ENCODE measurements at places on chromosomes 2 and 18.

- DNase-seq: no peak
These were observed 88.0 kb upstream of the RAB27B start for GRCh38 chr18:54740136-54740846.

DNA sequence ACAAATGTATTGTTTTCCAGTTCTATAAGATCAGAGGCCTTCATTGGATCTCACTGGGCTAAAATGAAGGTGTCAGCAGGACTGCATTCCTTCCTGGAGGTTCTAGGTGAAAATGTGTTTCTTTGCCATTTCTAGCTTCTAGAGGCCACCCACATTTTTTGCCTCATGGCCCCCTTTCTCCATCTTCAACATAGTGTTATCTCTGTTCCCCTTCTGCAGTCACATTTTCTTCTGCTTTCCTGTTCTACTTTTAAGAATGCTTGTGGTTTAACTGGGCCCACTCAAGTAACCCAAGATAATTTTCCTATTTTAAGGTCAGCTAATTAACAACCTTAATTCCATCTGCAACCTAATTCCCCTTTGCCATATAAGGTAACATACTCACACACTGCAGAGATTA is 36.1 kb downstream of the METTL21A start:
- no peak for DNase-seq

GRCh38 chr18:46416706-46417638 is 240.0 kb downstream of the LOXHD1 start:
- no peak for DNase-seq

DNA sequence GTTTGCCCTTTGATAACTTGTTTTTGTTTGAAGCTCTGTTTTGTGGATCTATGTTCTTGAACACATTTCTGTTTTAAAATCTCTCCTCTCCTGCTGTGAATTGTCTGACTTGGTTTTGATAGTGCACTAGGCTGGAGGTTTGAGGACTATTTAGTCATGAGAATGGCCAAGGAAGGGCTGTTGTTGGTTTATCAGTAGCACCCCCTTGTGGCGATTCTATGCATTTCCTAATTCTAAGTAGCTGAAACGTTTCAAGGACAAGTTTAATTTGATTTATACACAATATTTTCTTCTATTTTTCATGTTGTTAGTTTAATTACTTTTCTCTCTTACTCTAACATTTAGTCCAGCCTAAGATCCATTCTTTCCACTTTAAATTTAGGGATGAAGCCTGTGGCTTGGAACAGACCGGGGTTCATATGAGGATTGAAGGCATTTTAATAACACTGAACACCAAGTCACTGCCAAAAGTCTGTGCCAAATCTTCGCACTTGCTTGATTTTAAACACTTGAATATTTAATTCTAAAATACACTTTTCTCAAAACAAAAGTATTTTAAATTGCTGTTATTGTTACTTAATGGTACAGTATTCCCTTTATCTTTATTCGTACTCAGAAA is 166.0 kb downstream of the SOCS6 start:
- peak; percentile 91 for DNase-seq

GRCh38 chr2:44616667-44617155 is 255.0 kb downstream of the CAMKMT start:
- DNase-seq: no peak

DNA sequence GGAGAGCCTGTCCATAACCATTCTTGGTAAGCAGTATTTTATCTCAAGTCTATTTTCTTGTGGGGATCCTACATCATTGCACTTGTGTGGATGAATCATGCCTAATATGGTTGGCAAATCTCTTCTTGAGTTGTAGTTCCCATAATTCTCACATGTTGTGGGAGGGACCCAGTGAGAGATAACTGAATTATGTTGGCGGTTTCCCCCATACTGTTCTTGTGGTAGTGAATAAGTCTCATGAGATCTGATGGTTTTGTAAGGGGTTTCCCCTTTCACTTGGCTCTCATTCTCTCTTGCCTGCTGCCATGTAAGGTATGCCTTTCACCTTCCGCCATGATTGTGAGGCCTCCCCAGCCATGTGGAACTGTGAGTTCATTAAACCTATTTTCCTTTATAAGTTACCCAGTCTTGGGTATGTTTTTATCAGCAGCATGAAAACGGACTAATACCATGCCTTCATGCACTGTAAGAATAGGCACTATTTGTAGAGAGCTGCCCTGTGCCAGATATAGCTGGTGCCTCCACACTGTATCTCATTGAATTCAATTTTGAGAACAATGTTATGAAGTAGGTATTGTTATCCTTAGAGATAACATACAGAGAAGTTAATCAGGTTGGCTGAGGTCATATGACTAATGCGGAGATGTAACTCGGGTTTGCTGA is 148.3 kb downstream of the PLCL1 start:
- no peak for DNase-seq

DNA sequence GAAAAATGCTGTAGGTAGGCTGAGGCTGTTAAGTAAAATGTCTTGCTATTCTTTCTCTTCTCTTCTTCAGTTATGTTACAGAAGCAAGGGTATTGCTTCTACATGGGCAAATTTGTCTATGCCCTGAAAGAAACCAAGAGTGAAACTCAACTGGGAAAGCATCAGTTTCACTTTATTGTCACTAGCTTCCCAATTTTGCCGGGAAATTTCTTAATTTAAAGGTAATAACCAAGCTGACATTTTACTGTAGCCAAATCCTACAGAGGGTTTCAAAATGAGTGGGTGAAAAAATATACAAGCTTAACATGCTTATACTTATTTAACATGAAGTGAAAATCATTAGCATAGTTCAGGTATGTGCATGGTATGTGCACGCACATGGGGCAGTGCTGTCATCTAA is 3.2 kb downstream of the TANK start:
- no peak for DNase-seq

DNA sequence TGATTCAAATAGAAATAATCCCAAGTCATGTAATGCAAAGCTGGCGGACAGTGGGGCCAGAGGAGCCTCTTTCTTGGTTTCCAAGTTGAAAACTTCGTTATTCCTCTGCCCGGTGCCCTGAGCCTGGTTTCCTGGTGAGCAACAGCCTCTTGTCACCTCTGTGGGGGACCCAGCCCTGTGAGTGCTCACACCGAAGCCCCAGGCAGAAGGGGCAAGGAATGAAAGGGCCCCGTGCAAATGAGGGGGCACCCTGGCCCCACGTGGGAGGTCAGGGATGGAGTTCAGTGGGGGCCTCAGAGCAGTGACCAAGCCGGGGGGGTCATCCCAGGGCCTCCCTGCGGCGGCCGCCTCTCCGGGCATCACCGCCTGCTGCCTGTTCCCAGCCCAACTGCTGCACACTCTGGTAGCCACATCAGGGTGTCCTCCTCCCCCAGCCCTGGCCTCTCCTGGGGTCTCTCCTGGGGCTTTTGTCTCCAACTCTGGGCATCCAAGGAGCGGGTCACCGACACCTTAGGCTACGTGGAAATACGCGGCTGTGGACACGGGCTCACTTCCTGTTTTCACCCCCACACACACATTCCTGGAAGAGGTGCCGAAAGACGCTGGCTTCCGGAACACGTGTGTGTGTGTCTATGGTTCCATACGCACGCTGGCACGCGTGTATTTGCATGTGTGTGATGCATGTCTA is 64.5 kb downstream of the TWIST2 start:
- DNase-seq: no peak

- DNase-seq: no peak
These were observed 26.0 kb downstream of the SOS1 start for GRCh38 chr2:39094717-39095363.

- no peak for DNase-seq
These were observed 1070.7 kb downstream of the CNTNAP5 start for GRCh38 chr2:125095826-125096225.

DNA sequence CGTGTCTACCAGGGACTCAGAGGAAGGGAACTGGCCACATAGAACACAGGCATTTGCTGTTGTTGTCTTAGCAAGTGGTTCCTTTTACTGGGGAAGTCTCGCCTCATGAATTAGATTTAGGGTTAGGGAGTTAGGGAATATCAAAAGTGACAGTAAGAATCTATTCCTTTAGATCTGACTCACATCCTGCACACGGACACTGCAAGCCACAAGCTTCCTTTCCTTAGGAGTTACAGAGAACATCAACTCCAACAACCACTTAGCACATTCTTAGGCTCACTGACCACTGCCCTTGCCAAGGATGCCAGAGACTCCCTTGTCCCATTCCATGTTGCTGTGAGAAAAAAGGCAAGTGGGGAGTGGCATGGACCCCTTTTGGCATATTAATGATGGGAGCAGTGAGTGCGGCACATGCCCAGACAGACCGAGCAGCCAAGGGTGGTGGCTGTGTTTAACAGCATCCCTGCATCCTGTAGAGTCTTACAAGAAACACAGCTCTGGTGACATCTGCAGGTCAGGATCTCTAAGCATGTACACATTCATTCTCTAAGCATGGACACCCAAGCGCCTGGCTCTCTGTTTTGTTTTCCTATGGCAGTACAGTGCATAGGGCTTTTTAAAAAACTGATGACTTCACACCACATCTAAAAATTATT is 745.6 kb upstream of the RAB6C start:
- no peak for DNase-seq

Measured in spinal cord (tissue), 10 donors.